Esophagus squamous epithelium (tissue), 5 donors: ENCODE measurements at places on chromosomes 2 and 18.

GRCh38 chr18:67331857-67332256 is 184.7 kb downstream of the DSEL start:
- DNase-seq, result no peak

- DNase-seq, result no peak
Measured at GRCh38 chr2:111209045-111209514, 88.4 kb downstream of the BCL2L11 start.

DNA sequence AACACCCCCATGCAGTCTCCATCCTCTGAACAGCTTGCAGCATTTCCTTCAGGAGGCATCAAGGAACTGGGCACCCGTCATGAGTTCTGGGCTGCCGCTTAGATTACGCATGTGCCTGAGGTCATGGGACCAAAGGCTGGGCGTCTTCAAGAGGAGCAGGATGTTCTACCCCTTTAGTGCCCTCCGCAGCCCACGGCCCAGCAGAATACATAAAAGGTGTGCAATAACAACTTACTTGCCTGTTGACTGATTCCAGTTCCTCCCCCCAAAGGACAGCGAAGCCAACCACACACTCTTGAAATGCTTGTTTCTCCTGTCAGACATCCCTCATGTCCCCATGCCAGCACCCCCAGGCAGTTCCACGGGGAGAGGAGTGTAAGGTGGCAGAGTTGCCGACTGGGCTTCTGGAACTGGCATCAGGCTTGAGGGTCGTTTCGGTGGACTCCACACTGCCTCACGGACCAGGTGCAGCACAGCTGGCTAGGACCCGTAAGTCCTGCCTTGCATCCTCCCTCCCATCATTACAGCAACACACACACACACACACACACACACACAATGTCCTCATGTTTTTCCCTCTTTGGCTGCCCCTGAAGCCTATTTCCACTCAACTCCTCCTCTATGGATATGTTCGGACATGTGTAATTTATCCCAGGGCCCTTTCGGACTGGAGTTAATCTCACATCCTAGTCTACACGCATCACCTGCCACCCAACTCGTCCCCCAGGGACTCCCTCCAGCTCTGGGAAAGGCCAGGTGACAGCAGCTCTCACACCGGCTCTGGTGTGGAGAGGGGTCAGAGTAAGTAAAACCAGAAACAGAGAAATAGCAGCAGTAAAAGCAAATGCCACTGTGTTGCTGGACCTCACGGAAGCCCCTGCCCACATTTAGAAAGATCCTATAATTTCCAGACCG is 200.7 kb downstream of the BCL11A start:
- DNase-seq, result no peak

- no peak for DNase-seq
Measured at GRCh38 chr2:239639421-239640185, 238.8 kb upstream of the HDAC4 start.

DNA sequence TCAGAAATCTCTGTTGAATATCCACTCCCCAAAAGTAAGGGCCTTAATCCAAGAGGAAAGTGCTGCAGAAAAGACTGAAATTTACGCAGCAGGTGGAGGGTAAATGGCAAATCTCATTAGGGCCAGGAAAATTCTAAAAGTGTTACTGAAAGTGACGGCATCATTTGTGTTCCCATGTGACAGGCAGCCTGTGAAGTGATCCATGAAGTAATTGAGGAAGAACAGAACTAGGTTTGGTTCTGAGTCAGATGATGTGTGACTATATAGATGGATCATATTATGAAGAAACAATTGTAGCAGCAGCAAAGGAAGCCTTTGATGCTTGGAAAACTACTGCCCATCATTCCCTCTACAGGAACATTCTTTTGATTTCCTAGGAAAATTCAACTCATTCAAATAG is 401.2 kb downstream of the TGIF1 start:
- DNase-seq, result no peak

GRCh38 chr2:168780669-168781071 is 21.8 kb upstream of the NOSTRIN start:
- DNase-seq, result no peak

DNA sequence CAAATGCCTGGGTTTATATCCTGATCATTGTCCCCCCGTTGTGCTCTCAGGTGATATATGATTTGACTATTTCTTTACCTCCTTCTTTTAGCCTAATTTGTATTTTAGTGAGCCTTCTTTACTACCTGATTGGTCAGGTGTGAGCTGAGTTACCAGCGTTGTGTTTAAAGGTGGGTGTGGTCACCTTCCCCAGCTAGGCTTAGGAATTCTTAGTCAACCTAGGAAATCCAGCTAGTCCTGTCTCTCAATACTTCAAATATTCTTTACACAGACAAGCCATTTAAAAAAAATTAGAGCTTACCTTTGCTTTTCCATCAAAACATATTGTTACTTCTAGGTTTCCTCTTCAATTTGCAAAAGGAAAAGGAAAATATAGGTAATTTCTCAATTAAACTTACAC is 30.2 kb downstream of the KYNU start:
- DNase-seq, result no peak

- DNase-seq, result no peak
Measured at GRCh38 chr2:54867457-54867856, 144.0 kb downstream of the EML6 start.

DNA sequence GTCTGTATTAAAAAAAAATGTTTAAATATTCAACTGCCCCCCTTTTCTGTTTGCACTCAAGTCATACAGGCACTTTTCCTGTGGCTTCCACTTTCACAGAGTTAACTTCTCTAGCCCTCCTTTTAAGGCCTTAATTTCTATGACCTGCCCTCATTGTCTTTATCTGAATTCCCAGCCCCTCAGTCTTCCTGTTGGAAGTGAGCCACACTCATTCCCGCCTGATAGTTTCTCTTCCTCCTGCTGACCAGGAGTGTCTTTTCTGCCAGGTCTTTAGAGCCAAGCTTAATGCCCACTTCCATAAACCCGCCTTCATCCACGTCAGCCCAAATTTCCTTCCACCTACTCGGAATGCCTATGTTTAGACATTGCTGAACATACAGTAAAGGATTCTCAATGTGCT is 10.5 kb downstream of the COPS8 start:
- no peak for DNase-seq

DNA sequence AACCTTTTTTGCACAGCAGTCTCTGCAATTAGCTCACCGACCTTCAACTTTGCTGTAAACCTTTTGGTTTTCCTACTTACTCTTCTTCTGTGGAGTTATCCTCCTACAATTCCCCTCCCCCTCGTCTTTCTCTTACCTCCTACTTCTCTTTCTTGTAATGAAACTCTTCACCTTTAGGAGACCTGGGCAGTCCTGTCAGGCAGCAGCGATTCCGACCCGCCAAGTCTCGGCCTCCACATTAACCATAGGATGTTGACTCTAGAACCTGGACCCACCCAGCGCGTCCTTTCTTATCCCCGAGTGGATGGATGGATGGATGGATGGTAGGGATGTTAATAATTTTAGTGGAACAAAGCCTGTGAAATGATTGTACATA is 8.3 kb downstream of the TBR1 start:
- no peak for DNase-seq

DNA sequence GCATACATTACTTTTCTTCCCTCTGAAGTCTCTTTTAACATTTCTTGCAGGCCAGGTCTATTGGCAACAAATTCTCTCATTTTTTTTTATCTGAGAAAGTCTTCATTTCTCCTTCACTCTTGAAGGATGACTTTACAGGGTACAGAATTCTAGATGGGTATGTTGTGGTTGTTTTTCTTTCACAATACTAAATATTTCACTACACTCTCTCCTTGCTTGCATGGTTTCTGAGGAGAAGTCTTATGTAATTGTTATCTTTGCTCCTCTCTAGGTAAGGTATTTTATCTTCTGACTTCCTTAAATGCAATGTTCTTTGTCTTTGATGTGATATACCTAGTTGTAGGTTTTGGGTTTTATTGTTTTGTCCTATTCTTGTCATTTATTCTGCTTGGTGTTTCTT is 371.1 kb downstream of the FIGN start:
- DNase-seq, result no peak
